ENCODE measurements at places on chromosomes 1 and 21.

- no peak for DNase-seq
These were observed 234.8 kb upstream of the FMN2 start for GRCh38 chr1:239856924-239857323.

DNA sequence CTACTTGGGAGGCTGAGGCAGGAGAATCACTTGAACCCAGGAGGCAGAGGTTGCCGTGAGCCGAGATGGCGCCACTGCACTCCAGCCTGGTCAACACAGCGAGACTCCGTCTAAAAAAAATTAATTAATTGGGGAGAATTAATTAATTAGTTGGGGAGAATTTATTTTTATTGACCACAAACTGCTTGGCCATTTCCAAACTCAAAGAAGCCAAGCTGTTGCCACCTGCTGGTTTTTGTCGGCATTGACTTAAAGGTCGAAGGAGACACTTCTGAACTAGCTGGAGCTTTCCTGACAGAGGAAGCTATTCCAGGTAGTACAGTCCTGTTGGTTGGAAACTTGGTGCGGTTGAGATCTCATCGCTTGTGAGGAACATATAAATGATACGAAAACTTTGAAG is 13.1 kb downstream of the MAP1LC3C start:
- no peak for DNase-seq

- DNase-seq: no peak
These were observed 178.9 kb downstream of the PDE4B start for GRCh38 chr1:65971547-65971946.

- no peak for DNase-seq
These were observed 8.7 kb downstream of the C1orf174 start for GRCh38 chr1:3891329-3891865.

GRCh38 chr1:154353460-154353904 is 28.2 kb downstream of the ATP8B2 start:
- no peak for DNase-seq

DNA sequence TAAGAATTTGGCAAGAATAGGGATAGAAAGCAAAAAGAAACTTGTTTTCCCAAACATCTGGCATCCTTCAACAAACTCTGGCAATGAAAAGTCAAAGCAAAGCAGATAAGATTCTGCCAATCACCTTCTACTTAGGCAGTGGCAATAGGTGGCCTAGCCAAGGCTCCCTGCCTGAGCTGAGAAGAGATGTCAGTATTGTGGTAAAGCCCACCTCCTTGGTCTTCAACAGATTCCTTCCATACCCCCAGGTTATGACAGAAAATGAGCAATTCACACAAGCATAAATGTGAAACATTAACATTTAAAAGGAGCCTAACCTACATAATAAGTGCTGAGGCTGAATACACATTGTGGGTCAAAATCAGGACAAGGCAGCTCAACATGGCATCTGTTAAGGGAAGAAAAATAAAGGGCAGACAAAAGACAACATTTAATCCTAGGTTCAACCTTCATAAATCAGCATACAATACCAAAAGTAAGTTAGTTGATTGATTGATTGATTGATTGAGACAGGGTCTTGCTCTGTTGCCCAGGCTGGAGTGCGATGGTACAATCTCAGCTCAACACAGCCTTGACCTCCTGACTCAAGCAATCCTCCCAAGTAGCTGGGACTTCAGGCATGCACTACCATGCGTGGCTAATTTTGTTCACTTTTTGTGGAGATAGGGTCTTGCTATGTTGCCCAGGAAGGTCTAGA is 123.1 kb downstream of the AKT3 start:
- no peak for DNase-seq

GRCh38 chr1:222018041-222018440 is 276.2 kb upstream of the DUSP10 start:
- DNase-seq: no peak

DNA sequence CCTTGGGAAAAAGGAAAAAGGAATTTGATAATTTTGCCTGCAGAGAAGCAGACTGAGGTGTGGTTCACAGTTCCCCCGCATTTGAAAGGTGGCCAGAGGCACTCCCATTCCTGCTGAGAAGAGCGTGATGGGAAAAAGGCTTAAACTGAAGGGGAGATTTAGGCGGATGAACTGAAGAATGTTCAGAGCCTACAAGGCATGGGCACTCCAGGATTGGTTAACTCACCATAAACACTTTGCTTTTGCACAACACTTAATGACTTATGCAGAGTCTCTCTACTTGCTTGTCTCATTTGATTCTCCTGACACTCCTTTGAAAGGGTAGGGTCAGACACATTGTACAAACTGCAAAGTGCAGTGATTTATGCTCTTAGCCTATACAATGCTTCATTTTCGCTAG is 119.6 kb upstream of the RUNX1 start:
- DNase-seq: no peak

GRCh38 chr21:22754746-22755145 is 1756.5 kb downstream of the NCAM2 start:
- DNase-seq: no peak

- DNase-seq: no peak
These were observed 52.8 kb downstream of the WNT9A start for GRCh38 chr1:227894831-227895451.

DNA sequence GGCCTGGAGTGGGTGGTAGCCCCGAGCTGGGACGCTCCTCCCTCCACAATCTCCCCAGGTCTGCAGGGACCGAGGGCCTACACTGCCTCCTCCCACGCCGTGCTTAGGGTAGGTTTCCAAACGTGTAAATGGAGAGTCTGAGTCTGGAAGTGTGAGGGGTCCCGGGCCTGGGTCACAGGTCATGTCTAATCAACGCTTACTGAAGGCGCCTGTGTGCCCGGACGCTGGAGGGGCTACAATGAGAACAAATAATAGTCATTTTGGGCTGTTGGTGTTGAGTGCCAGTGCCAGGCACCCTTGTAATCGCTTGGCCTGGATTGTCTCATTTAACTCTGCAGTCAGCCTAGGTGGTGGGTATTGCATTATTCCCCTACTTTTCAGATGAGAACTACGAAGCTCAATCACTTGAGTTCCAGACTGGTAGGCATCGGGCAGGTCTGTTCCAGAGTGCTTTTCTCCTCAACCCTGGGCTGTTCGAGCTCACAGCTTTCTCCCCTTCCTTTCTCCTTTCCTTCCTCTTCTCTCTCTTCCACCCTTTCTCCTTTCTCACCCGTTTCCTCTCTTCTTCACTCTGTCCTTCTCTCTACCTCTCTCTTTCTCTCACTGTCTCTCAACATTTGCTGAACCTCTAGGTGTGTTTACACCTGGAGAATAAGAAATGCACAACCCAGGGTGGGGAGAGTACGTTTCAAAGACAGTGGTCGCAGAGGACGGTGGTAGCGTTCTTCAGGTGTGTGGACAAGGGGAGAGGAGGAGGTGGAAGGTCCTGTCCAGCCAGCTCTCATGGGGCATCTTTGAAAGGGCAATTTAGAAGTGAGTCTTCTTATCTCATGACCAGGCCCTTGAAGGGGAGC is 883 bp downstream of the SLC66A1 start:
- no peak for DNase-seq

DNA sequence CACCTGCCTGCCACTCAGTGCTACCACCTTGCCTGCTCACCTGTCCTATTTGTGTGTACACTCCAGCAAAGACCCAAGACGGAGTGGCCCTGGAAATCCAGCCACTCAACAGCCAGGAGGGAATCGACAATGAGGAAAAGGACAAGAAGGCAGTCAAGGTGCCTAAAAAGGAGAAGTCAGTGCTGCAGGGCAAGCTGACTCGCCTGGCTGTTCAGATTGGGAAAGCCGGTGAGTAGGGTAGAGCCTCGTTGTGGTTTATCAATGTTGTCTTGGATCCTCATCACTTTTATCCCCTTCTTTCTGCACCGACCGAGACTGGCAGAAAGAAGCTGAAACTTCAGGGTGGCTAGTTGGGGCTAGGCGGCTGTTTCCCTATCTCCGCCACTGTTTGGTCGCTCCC is 61.4 kb upstream of the LAX1 start:
- no peak for DNase-seq

- DNase-seq: no peak
These were observed 14.9 kb downstream of the DESI2 start for GRCh38 chr1:244667797-244668196.

GRCh38 chr1:160905617-160905989 is 20.6 kb upstream of the ITLN1 start:
- DNase-seq: no peak

DNA sequence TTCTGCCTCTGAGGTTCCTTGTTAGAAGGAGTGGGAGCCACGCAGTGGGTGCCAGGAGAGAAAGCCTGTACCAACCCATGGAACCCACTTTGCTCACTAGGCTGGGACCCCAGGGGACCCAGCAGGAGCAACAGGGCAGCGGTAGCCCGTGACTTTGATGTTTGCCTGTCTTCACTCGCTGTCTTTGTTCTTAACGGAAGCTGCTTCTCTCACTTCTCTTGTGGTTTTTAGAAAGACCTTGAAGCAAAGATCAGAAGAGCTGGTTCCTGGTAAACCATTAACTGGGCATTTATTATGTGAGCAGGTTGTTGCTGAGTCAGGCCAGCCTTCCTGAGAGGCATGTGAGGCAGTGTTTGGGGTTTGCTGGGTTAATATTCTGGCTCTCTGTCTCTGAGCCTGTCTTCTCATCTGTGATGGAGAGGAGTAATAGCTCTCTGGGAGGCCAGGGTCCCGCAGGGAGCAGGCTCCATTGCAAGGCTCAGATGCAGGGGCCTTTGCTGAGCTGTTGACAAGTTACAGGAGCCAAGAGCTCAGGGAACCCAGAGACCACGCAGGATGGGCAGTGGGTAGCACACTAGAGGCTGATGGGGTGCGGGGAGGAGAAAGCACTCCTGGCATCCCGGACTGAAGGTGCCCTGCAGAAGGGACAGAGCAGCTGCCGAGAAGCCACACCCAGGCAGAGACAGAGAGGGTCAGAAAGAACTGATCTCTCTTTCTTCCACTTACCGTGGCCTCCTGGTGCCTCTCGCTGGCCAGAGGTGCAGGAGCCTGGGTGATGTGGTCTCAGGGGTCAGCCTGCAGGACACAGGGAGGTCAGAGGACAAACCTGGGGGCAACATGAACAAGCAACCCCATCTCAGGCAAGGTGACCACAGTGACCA is 367.5 kb upstream of the C1orf174 start:
- no peak for DNase-seq

- no peak for DNase-seq
These were observed 4.0 kb upstream of the PROX1 start for GRCh38 chr1:213983493-213984386.

DNA sequence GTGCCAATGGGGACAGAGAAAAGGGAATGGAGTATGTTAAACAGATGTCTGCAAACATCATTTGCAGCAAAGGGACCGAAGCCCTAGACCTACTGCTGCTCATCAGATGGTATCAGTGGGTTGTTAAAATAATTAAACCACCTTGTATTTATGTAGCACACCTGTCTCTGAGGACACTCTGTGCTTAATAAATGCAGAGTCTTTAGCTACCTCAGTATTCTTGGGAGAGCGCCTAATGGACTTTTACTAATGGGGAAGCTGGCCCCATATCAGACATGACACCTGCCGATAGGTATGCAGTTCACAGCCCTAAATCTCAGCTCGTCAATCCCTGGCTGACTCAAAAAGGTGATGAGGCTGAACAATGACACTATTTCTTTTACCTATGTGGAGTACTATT is 54.4 kb downstream of the SYT6 start:
- DNase-seq: no peak

GRCh38 chr1:214494706-214495105 is 56.7 kb downstream of the PTPN14 start:
- DNase-seq: no peak

DNA sequence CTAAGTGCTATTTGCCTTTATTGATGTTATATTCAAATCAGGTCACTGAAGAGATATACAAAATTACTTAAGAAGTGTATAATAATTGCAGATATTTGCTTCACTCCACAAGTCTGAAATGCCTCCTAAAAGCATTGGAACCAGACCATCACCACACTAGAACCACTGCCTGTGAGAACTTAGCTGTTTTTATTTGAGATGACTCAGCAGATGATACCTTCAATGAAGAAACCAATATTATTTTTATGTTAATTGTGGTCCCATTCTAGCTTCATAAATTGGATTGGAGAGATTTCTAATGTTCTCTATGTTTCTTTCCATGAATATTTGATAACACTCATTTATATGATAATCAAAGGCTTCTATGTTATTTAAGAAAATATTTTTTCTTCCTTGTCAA is 740.6 kb downstream of the KCNT2 start:
- DNase-seq: no peak
